Suppressor macrophage (primary cell): ENCODE measurements at places on chromosomes 3 and 15.

GRCh38 chr3:42084586-42084985 lies 6.6 kb upstream of the TRAK1 start:
- no peak for DNase-seq

DNA sequence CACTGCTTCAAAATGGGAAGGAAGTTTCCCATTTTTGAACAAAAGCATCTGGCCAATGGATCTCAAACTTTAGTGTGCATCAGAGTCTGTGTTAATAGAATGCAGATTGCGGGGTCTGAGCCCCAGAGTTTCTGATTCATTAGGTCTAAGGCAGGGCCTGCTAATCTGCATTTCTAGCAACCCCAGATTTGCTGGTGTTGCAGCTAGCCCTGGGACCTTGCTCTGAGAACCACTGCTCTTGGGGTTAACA lies 30.7 kb upstream of the USP3 start:
- DNase-seq = no peak

- DNase-seq = peak; percentile 41
Observed at GRCh38 chr15:89964232-89964954, 36.7 kb upstream of the ZNF710 start.

DNA sequence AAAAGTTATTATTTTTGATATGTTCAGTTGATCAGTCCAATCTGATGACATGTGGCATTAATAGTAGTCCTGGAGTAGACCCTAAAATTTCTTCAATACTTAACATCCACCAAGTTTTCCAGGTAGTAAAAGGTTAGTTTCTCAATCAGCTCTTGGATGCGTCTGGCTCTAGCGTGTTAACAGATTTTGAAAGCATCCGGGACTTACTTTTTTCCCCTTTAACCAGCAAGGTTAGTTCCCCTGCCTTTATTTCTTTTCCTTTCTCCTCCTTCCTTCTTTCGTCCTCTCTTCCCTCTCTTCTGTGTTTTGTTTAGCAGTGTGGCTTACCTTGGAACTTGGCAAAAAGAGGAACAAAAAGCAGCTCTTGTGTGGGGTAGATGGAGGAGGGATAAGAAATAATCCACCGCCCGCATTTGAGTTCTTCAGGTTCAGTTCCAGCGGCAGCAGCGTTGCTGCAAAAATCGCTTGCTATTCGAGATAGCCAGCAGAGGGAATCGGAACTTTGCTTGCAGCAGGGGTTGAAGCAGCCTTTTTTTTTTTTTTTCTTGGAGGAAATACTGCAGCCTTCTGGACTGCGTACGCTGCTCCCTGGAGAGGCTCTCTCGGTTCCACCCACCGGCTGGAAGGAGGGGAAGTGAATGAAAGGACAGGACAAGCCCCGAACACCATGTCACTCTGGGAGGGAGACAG lies at the start of gene RBMS3:
TSS of gene RBMS3 (plus strand) at position 668 of the 690 bp plus-strand sequence.
- peak; percentile 81 for DNase-seq

GRCh38 chr3:133965013-133965570 lies 64.6 kb downstream of the SLCO2A1 start:
- no peak for DNase-seq

- DNase-seq = peak; percentile 90
Observed at GRCh38 chr15:41989573-41990242, 17.4 kb upstream of the EHD4 start.

DNA sequence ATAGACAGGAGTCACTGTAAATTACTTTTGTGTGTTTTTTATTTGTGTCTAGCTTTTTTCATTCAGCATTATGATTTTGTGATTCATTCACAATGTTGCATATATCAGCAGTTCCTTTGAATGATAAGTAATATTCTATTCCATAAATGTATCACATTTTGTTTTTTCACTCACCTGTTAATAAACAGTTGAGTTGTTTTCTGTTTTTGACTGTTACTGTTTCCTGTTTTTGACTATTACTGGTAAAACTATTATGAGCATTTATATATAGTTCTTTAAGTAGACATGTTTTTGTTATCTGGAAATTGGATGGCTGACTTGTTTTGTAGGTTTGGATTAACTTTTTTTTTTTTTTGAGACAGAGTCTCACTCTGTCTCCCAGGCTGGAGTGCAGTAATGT lies 138.4 kb downstream of the RSRC1 start:
- DNase-seq = no peak

- DNase-seq = no peak
Observed at GRCh38 chr3:187181454-187182170, 15.7 kb upstream of the RTP1 start.

GRCh38 chr3:152328841-152329240 lies 60.1 kb downstream of the MBNL1 start:
- DNase-seq = peak; percentile 57

DNA sequence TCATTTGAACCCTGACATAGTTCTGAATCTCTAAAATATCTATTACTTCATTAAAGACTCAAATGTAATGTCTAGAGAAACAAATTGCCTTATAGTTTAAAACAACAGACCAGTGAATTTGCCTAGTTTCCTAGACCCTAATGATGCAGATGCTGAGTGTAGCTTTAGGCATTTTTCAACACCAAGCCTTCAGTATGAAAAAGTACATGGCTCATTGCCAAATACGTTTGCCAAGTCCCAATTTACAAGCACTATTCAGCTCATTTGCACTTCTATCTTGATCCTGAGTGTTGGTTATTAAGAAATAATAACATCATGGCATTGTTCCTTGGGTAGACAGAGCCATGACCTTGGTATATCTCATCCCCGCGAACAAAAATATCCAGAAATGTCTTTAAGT lies 46.8 kb downstream of the EOMES start:
- no peak for DNase-seq

DNA sequence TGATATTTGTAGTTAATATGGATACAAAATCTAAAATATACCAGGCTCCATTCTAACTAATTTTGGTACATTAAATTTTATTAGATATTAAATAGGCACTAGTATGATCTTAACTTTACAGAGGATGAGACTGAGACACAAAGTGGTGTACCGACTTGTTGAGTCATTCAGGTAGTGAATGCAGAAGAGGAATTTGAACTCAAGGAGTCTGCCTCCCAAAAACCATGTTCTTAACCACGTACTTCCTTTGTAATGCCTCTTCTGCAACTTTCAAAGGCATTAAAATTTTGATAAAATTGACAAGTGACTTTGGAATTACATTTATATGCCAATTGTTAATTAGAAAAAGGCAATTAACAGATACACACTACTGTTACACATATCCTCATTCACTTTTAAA lies 61.8 kb downstream of the ZBBX start:
- no peak for DNase-seq

DNA sequence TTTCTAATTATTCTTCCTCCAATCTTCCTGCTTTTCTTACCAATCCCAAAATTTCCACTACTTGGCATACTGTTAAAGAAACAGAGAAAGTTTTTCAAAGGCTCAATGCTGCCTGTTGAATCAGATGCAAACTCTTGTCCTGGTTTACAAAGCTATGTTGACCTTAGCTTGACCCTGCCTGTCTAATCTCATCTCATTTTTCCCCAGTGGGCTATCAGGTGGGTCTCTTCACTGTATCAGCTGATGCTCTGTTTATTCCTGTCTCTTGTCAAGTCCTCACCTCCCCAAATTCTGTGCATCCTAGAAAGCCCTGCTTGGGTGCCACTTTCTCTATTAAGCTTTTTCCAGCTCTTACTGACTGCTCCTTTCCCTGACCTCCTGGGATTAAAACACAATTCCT lies 18.2 kb downstream of the NFKBIZ start:
- DNase-seq = no peak

DNA sequence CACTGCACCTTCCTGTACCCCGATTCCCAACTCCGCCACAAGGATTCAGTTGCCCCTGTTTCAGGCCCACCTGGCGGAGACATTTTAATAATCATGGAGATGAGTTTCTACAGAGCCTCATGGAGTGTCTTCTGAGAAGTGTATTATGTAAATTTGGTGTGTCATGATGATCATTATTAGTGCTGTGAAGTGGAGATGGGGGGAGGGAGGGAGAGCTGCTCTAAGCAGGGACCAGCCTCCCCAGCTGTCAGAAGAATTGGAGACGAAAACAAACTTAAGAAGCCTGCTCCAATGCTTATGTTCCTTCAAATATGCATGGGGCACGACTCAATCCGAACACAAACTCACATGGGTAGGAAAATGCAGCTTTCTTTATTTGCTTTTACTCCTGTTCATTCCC lies 127.8 kb downstream of the EPHB1 start:
- no peak for DNase-seq

DNA sequence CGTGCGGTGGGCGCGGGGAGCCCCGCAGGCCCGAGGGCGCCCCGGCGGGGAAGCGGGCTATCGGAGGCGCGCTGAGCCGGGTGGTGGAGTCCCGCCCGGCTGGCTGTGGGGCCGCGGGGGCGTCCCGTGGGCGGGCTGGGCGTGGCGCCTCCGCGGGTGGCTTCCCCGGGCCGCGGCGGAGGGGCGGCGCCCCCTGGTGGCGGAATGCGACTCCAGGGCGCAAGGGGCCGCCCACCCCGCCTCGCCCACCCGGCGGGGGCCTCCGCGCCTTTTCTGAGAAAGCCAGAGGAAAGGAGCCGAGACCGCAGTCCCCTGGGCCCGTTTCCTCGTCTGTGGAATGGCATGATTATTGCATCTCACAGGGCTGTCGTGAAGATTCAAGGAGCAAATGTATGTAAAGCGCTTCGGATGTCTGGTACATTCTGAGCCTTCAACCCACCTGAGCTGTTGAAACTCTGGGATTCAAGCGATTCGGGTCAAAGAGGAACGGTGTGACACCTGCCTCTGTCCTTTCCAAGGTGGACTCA lies 31.9 kb upstream of the RAB6B start:
- peak; percentile 47 for DNase-seq

- DNase-seq = no peak
Observed at GRCh38 chr3:146313031-146313745, 62.3 kb upstream of the PLSCR4 start.

DNA sequence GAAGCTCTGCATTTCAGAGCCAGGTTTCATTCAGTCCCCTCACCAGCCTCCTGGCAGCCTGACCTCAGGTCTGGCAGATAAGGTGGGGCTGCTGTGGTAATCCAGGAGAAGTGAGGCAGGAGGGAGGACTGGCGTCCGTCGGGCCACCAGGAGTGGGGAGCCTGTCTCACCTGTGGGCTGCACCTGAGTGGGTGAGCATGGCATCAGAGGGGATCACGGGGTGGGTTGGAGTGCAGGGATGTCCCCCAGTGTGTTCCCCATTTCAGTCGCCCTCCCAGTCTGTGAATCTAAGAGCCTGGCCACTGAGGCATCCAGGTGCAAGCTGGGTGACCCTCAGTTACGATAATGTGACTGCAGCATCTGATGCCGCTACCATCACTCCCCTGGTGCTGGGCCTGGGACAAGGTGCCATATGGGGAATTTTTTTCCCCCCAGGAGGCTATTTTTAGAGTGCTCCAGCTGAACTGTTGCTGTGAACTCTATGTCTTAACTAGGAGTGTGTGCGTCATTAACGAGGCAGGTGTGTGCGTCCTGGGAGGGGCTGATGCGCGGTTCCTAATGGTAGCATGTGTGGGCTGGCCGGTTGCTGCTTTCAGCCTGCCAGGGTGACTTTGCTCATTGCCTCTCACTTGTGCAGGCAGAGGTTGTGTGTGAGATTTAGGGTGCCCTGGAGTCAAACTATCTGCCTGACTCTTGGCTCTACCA lies 165.2 kb downstream of the SLCO3A1 start:
- no peak for DNase-seq

- peak; percentile 63 for DNase-seq
Observed at GRCh38 chr3:12170207-12170606, 11.5 kb upstream of the TIMP4 start.

- no peak for DNase-seq
Observed at GRCh38 chr3:56314842-56315241, 153.4 kb downstream of the ERC2 start.

DNA sequence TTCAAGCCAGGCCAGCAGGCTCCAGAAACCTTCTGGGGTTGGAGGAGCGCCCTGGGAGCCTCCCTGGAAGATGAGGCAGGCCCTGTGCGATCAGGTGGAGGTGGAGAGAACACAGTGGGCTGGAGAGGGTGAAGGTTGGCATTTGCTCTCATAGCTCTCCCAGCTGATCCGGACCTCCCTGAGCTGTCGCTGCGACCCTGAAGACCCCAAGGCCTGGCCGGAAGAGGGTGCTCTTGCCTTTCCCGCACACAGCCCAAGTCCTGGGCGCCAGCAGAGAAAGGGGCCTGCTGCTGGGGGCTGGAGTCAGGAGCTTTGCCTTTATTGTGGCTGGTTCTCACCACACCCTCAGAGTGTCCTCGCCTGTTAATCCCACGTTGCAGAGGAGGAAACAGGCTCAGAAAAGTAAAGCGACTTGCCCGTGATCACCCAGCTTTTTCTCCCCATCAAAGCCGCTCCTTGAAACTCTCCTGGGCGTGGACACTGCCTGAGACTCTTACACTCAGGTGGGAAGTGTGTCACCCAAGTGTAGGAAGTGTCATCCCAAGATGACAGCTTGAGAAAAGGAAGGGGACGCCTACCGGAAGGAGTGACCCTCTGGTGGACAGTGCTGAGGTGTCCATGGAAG lies 8.6 kb upstream of the RPL29 start:
- no peak for DNase-seq

DNA sequence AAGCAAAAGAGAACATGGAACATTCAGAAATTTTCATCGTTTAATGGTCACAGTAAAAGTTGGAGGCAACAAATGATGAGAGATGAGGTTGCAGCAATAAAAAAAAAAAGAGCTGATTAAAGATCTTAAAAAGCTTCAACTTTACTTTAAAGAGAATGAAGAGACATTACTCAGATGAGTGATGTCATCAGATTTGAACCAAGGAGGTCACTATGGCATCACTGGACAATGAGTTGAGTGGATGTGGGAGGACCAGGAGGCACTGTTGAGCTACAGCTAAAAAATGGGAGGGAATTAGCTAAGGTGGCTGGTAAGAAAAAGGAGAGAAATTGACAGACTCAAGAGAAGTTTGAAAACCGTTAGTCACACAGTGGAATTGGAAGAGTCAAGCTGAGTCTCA lies 138.4 kb downstream of the SST start:
- DNase-seq = no peak

DNA sequence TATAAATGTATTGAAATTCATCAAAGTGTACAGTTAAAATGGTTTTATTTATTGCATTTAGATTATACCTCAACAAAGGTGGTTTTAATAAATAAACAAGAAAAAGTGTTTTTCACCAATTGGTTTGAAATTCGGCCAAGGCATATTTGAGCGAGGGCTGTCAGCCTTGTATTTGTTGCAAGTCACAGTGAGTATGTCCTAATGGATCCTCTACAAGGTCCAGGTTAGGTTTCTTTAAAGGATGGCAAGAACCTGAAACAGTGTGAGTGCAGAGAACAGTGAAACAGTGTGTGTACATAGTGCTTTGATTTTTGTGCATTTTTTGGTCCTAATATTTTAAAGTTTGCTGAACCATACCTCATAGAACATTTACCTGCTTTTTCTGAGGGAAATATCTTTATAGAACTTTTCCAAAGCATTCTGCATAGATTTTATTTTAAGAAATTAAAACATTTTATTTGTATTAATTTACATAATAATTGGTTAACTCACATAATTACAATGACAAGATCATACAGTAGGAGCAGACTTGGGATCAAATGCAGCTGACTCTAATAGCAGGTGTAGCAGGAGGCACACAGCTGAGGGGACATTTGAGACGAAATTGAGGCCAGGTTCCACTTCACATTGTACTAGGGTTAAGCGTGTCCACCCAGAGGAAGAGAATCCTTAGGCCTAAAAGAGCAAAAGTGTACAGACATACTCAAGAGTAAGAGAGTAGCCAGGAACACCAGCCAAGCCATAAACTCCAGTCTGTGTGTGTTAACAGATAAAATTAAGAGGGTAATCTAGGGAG lies 428.8 kb upstream of the TPRG1 start:
- DNase-seq = no peak

GRCh38 chr3:161915418-161915750 lies 418.8 kb downstream of the OTOL1 start:
- DNase-seq = no peak

GRCh38 chr15:40287505-40287904 lies 4.6 kb upstream of the ANKRD63 start:
- DNase-seq = peak; percentile 74

GRCh38 chr3:28240441-28240840 lies 978 bp upstream of the CMC1 start:
- no peak for DNase-seq
